Right ventricle myocardium superior (tissue), 1 donor: ENCODE measurements at places on chromosomes 2 and 18.

DNA sequence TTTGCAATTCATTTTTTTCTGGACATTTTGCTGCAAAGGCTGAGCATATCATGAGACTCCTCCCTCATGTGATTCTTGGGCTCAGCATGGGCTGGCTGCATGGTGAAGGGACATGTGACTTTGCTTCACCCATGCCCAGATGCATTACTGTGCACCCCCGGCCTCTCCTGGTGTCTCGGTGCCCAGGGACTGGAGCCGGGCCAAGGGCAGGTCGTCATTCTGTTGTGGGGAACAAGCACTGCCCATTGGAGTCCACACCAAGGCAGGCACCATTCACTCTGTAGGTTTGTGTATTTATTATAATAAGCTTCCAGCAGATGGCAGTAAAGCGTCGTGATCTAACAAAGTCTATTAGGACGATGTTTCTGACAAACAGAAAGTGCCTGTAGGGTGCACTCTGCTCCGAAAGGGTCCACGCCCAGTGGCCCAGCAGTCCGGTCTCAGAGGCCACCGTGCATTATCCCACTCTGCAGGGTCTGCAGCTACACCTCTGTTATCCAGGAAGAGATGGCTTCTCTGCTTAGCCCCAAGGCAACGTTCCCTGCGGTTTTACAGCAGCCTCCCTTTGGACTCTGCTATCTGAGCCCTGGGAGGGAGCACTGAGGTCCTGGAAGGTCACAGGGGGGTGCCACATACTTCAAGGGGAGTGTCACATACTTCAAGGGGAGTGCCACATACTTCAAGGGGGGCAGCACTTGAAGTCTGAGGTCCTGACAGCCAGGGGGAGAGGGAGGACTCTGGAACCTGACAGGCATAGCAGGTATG is 219.6 kb downstream of the TSN start:
- peak; percentile 58 for DNase-seq

- no peak for DNase-seq
These were observed 61.0 kb downstream of the LPIN1 start for GRCh38 chr2:11807156-11808015.

DNA sequence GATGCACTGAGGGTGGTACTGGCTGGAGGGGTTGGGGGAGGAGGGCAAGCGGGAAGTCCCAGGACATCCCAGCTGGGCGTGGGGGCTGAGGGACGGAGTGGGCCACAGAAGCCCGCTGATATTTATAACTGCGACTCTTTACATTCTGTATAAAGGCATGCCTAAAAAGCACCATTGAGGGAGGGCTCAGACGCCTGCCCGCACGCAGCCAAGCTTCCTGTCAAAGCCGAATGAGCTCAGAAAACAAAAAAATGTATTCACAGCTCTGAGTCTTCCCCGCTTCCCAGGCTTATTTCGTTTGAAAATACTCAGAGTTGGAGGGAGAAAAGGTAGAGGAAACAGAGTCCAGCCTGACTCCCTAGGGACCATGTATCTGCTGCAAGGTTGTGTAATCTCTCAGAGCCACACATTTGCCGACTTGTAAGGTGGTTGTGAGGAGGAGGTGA is 170.1 kb upstream of the HAAO start:
- no peak for DNase-seq

DNA sequence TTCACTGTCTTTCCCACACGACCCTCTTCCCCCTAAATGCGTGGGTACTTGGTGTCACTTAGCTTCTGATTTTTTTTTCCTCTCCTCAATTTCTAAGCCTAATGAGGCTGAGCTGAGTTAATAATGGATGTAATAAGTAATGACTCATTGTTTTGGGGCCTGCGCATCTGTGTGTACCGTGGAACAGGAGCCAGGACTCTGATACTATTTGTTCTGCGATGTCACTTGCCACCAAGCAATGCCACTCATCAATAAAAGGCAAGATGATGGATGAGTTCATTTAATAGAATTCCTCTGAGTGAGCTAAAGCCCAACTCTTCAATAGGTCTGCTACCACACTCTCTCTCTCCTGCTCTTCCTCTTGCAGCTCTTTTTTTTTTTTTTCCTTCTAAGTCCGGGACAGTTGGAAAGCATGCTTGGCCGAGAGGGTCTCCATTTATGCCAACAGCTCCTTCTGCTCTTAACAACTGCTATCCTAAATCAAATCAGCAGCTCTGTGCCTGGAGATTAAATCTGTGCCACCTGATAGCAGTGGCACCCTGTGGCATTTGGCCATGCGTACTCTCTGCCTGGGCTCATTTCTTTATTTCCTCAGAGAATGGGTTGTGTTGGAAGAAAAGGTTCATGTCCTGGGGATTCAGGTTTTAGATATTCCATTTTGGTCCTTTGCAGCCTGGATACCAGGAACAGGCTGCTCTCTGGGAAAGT is 1284.2 kb upstream of the PIK3C3 start:
- no peak for DNase-seq

GRCh38 chr2:127530245-127531140 is 4.2 kb upstream of the IWS1 start:
- no peak for DNase-seq

DNA sequence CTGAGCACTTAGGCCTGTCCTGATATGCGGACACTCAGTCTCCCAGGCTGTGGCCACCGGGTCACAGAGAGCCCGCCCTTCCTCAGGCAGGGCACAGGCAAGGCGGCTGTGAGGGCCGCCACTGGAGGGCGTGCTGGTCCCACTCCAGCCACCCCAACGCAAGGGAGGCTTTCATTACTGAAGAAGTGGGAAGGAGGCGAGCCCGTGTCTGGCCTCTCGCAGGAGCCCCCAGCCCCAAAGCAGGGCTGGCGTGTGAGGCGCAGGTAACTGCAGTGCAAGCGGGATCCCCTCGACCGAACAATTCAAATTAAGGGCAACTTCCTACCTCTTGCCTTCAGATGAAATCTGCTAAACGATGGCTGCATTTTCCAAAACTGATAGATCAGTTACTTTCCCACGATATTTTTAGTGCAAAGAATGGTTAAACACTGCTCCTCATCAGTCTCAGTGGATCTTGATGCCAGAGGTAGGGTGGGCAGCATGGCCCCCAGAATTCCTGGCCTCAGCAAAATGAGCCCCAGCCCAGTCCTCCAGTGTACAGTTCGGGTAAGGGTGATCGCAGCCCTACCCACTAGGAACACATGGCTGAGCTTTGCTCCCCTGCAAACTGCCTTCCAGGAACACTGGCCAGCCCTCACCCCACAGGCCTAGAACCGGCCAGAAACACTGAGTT is 97.2 kb downstream of the SEPTIN10 start:
- peak; percentile 73 for DNase-seq

GRCh38 chr2:200445284-200445683 is 64.6 kb downstream of the KCTD18 start:
- DNase-seq: no peak

- DNase-seq: no peak
These were observed 61.4 kb downstream of the ACSL3 start for GRCh38 chr2:222922019-222922800.

DNA sequence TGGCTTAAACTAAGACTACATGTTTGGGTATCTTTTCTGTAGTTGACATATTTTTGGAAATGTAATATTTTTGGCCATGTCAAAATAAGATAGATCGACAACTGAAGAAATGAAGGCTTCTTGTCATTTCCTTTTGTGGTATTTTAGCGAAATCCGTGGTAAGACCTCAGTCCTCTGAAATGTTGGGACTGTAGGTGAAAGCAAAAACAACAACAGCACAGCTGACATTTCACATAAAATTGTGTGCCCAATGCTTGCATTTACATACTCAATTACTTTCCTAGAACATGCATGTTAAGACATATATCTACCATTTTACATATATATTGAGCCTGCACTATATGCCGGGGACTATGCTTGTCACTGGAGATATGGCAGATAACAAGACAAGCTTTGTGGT is 50.2 kb downstream of the SPP2 start:
- DNase-seq: no peak

- no peak for DNase-seq
These were observed 31.3 kb downstream of the SP140L start for GRCh38 chr2:230358305-230358704.

GRCh38 chr2:69977186-69977585 is 15.8 kb upstream of the ASPRV1 start:
- DNase-seq: no peak

DNA sequence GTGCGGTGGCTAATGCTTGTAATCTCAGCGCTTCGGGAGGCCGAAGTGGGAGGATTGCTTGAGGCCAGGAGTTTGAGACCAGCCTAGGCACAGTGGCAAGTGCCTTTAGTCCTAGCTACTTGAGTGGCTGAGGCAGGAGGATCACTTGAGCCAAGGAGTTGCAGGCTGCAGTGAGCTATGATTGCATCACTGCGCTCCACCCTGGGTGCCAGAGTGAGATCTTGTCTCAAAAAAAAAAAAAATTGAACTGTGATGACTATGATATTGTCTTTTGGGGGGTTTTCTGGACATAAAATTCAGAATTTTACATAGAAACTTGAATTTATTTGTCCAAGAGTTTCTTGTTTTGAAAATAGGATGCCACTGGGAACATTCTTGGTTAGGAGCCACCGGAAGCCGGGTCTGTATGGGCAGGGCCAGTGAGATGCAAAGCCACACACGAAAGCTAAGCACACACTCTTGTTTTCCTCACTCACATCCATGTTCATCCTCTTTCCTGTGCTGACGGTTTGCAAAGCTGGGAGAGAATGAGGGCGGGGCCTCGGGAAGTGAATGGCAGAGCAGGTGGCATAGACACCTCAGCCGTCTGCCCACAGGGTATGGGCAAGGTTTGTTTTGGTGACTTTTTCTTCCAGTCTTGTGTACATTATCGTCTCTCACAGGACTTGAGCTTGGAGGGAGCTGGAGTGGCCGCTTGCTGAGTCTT is 12.6 kb downstream of the AGAP1 start:
- no peak for DNase-seq

GRCh38 chr2:28635191-28635611 is 116.4 kb upstream of the PPP1CB start:
- no peak for DNase-seq

- DNase-seq: no peak
These were observed 119.6 kb upstream of the PTPRM start for GRCh38 chr18:7447318-7448028.

- no peak for DNase-seq
These were observed 223.4 kb downstream of the WDPCP start for GRCh38 chr2:63364866-63365265.
